ENCODE measurements at places on chromosomes 11 and 22. TPM values are rescaled to one million over a fixed set of nuclear protein-coding genes. Genes with fewer than 3 reads are reported as not detected.

- no peak overlapping the region for H3K27ac ChIP-seq
- no peaks in the 10 kb centered on the region for H3K36me3 ChIP-seq
- no peak overlapping the region for H3K4me3 ChIP-seq
- no peaks in the 10 kb centered on the region for H3K4me1 ChIP-seq
Measured at GRCh38 chr11:5531053-5531831, 14.7 kb upstream of the UBQLNL start.

GRCh38 chr11:65375012-65375411 is 7.4 kb downstream of the SLC25A45 start:
- no peak overlapping the region for H3K27ac ChIP-seq
- no peak overlapping the region for H3K4me3 ChIP-seq
- H3K27me3 ChIP-seq, result no peaks in the 10 kb centered on the region
- H3K36me3 ChIP-seq, result no peaks in the 10 kb centered on the region

DNA sequence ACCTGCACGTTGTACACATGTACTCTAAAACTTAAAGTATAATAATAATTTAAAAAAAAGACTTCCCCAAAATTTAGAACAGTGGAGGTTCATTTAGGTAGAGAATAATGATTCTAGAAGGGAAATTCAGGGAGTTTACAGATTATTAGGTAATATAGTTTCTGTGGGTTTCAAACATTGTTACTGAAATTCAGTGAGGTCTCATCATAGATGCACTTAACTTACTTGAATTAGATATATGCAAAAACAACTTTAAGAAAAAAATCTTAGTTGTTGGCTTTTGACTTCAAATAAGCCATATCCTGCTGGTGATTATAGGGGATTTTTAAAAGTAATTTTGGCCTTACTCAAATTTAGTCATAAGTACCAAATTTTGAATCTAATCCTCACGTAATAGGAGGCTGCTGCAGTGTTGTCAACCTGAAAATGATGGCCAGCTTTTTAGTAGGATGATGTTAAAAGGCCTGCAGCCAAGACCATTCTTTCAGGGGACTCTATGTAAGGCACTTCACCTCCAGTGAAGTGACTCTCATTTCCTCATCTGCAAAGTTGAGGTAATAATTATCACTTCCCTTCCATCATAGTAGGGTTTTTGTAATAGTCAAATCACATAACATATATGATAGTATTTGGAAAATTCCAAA is 42.5 kb upstream of the KCNA4 start:
- H3K4me3 ChIP-seq, result no peak overlapping the region
- H3K27ac ChIP-seq, result no peak overlapping the region
- no peaks in the 10 kb centered on the region for H3K4me1 ChIP-seq
- H3K36me3 ChIP-seq, result no peaks in the 10 kb centered on the region

The SHANK3 gene
- total RNA-seq, result 0.51 TPM

DNA sequence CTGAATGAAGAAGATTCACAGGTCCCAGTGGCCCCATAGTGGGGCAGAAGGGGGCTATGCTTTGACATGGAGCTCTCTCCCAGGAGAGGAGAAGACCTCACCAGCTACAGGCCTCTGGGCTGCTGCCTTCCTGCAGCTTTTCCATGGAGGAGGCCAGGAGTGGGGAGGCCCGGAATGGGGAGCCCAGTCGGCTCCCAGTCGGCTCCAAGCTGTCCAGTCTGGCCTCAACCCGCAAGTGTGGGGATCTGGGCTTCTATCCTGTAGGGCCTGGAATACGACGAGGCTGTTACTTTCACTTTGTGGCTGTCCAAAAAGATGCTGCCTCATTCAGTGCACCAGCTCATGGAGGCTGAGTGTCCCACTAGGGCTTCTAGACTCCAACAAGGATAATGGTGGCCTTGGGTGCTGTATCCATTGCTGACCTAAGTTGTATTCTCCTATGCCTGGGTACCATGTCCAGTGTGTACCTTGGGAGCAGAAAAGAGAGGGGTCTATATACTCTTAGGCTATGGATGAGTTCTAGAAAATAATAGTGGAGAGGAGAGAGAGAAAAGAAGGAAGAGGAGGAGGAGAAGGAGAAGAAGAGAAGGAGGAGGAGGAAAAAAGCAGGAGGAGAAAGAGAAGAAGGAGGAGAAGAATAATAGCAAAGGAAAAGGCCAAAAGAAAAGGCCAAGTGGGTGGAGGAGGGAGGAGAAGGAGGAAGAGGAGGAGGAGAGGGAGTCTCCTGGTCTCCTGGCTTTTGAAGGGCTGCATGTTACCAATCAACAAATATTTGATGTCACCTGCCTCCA is 1.1 kb downstream of the MYO18B start:
- peaks cover 23% of the 10 kb centered on the region for H3K4me1 ChIP-seq
- H3K27me3 ChIP-seq, result no peaks in the 10 kb centered on the region
- H3K36me3 ChIP-seq, result no peaks in the 10 kb centered on the region
- no peak overlapping the region for H3K4me3 ChIP-seq

DNA sequence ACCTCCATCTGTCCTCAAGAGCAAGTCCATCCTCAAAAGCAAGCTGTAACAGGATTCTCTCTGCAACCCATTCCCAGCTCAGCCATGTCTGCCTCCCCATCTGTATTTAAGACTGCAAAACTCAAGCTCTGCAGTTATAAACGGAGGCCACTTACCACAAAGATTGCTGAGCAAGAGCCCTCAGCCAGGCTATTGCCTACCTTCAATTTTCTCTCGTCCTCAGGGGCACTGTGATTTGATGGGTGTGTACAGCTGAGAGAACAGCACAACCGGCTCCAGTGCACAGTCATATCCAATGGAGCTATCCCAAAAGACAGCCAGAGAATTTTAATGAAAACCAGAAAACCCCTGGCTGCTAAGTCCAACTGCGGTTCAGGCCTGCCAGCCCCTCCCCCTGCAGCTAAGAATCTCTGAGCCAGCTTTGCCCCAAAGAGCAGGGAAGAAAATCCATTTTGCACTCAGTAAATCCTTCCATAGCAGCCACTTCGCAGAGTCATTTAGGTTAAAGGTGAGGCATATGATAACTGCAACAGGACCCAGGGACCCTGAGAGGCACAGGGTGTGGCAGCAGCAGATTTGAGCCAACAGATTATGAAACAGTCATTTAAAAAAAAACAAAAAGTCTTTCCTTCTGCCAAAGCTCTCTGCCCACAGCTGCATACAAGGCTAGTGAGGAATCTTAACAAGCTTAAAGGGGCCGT is 37.6 kb downstream of the RAB30 start:
- DNase-seq, result peak; percentile 93
- peaks cover 51% of the 10 kb centered on the region for H3K4me1 ChIP-seq
- H3K27me3 ChIP-seq, result no peaks in the 10 kb centered on the region
- peak overlapping the region; percentile 62 for H3K4me3 ChIP-seq
- no peaks in the 10 kb centered on the region for H3K36me3 ChIP-seq

GRCh38 chr11:15886866-15887265 is 469.5 kb downstream of the SOX6 start:
- no peak for DNase-seq
- H3K36me3 ChIP-seq, result no peaks in the 10 kb centered on the region
- no peaks in the 10 kb centered on the region for H3K4me1 ChIP-seq
- H3K4me3 ChIP-seq, result no peak overlapping the region

The FAM227A gene
- total RNA-seq, result 0.13 TPM

DNA sequence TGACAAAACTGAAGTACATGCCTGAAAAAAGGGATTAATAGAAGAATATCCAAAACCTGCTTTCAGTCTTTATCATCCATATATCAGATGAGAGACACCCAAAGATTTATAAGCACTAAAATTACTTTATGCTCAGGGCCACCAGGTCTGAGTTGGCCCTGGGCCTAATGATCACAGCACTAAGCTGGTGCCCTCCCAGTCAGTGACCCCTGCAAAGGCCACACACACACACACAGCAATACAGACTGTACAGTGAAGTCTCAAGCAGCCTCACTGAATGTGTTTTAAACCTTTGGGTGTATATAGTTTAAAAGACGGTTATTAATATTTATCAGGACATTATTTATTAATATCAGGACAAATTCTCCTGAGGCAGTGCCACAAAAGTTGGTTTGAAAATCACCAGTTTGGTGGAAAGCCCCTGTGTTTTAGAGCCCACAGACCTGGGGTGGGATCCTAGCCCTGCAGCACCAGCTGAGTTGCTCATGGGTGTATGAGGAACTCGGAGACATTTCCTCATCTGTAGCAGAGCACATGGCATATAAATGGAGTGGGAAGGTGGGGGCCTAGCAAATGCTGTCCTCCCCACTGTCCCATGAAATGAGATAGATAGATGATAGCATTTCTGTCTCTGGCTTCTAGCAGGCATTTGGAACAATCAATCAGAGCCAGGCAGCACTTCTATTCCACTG is 48.4 kb upstream of the HORMAD2 start:
- H3K4me1 ChIP-seq, result peaks cover 8% of the 10 kb centered on the region
- no peaks in the 10 kb centered on the region for H3K27me3 ChIP-seq
- H3K36me3 ChIP-seq, result peaks cover 8% of the 10 kb centered on the region
- no peak overlapping the region for H3K27ac ChIP-seq
- no peak for DNase-seq

The GLYATL1 gene
- total RNA-seq, result not detected

The SPINDOC gene
- 15.3 TPM for total RNA-seq

- H3K4me1 ChIP-seq, result peaks cover 12% of the 10 kb centered on the region
- no peaks in the 10 kb centered on the region for H3K36me3 ChIP-seq
- no peaks in the 10 kb centered on the region for H3K27me3 ChIP-seq
- H3K4me3 ChIP-seq, result peak overlapping the region; percentile 37
- DNase-seq, result peak; percentile 64
Measured at GRCh38 chr22:41780746-41781505, 19.6 kb upstream of the CCDC134 start.

All from GM23248 (cell line).